Fibroblast of pulmonary artery (primary cell): ENCODE measurements at places on chromosomes 7 and 10.

DNA sequence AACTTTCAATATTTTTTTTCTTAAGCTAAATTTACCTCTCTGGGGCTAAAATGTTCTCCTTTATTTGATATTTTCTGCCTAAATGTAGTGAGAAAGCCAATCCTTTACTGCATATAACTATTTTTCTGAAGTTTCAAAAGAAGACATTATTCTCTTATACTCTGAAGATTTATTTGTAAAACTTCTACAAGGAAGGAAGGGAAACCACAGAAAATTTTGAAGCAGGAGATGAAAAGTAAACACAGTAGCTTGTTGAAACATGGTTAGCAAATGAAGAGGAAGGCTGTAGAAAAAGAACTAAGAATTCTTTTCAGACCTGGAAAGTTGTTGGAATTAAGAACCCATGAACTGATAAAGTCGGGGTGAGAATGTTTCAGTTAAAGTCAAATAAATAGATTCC is 330.3 kb downstream of the HGF start:
- no peak for DNase-seq

DNA sequence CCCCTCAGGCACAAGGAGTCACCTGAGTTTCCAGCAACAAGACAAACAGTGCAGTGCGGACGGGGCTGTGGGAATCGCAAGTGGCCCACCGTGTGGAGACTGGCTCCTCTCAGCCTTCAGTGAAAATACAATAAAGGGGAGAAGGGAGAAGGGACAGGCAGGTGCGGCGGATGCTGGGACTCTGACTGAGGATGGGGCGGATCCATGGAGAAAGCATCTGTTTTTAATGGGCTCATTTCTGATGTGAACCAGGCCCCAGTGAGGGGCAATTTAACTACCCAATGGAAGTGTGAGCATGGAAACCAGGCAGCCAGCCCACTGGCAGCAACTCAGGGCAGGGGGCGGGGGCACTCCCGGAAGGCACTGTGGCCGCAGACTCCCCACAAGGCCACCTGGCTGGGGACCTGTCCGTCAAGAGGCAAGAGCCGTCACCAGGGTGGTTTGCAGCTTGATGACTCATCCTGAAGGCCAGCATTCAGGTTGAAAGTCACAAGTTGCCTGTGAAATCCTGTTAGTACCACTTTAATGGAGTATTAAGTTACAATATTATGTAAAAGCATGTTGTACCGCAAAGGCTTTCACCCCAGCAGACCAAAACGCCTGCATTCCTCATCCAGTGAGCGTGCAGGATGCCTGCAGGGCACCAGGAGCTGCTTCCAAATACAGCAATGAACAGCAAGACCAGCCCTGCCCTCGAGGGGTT is 476.4 kb downstream of the PTPRN2 start:
- no peak for DNase-seq

DNA sequence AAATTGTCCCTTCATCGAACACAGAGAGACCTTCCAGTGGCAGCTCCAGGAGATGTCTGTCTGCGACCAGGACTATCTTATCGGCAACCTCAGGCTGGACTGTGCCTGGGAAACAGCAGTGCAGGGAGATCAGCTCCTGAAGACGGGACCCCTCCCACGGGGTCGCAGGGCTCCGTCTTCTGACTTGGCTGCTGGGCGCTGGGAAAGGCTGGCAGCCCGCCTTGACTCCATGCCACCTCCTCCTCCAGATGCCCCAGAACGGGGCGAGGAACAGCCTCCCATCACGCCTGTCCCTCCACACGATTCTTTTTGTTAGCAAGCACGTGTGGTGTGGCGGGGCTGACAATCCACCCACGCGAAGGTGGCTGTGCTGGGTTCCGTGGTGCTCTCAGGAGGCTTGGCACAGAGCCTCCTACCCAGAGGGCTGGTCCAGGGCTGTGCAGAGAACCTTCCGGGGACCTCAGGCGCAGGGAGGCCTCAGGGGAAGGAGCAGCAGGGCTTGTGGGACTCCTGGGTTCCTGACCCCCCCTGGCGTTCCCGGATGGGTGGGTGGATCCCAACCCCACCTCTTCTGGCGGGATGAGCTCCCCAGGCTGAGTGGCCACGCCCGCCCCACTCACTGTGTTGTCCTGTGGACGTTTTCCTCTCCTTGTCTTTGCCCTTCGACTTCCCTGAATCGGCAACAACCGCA is 47.6 kb upstream of the NKX6-2 start:
- DNase-seq, result no peak

DNA sequence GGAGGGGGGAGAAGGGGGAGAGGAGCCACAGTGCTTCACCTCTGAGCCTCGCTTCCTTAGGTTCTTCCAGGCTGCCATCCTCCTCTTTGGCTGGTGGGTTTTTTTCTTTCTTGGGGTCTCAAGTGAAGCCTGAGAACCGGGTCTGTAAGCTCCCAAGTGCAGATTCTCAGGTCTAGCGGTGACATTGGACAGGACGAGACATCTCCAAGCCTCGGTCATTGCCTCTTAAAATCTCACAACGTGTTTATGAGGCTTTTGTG is 817 bp upstream of the IL15RA start:
- DNase-seq, result no peak

GRCh38 chr10:53135213-53135896 is 362.8 kb upstream of the MBL2 start:
- no peak for DNase-seq

DNA sequence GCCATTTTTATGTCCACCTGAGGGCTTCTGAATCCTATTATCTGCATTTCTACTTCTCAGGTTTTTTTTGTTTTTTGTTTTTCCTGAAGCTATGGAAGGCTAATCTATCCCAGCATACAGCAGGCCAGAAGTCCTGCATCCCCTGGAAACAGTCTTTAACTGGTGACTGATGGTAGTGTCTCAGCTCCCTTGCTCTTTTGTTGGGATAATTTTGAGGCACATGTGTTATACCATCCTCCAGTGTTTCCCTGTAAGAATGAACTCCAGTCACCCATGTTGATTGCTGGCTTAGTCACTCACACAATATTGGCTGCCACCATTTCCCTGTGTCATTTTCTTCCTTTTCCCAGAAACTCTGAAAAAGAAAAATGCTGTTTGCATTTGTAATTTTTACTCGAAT is 1094.0 kb upstream of the LRRN3 start:
- DNase-seq, result no peak

DNA sequence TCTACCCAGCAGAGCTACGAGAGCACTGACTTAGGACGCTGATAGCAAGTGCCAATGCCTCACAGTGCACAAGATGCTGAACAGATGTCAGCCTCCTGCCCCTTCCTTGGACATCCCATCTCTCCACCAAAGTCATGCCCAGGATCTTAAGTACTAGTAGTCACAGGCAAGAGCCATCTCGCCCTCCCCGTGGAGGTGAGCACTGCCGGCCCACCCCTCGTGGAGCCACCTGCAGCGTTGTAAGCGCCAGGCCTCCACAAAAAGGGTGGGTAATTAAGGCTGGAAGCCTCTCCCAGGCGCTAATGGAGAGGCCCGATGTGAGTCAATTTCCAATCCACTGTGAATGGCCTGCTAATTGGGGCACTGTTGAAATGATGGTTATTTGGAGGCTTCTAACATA is 156.2 kb downstream of the GRID1 start:
- no peak for DNase-seq

DNA sequence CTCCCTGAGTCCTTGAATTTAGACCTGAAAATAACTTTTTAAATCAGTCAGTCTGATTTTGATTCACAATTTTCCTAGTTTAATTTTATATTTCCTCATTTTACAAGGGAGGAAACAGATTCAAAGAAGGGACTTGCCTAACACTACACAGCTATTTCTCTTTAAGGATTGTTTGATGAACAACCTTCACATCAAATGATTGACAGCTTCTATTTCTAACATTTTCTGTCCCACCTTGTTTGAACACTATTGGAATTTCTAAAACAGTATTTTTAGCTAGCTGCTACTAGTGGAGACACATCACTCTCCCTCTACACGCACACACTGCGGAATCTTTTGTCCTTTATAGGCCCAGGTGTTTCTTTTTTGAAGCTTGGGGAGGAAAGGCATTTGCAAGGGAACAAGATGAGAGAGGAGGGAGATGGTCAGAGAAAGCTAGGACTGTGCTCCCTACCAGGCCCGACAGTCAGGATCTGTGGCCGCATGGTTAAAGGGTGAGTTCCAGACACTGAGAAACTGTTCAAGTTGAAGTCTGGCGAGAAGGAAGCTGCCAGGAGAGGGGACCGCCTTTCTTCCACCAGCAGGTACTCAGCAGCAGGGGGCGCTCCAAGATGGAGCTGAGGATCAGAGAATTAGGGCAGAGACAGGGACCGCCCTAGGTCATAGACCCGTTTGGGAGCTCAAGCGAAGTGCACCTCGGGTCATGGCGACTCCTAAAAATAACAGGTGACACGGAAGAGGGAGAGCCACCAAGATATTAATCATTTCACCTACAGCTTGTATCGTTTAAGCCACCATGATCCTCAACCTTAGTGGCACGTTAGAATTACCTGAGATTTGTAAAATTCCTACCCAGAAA is 49.7 kb downstream of the DNAJC12 start:
- DNase-seq, result peak; percentile 28

- no peak for DNase-seq
These were observed 90.9 kb downstream of the NT5C2 start for GRCh38 chr10:103102195-103102594.

- peak; percentile 39 for DNase-seq
These were observed 25.2 kb upstream of the PLXDC2 start for GRCh38 chr10:19791032-19791431.

GRCh38 chr7:151251328-151251688 is 2.8 kb upstream of the SMARCD3 start:
- DNase-seq, result no peak

- no peak for DNase-seq
These were observed 3.0 kb downstream of the IKZF1 start for GRCh38 chr7:50307368-50308032.

DNA sequence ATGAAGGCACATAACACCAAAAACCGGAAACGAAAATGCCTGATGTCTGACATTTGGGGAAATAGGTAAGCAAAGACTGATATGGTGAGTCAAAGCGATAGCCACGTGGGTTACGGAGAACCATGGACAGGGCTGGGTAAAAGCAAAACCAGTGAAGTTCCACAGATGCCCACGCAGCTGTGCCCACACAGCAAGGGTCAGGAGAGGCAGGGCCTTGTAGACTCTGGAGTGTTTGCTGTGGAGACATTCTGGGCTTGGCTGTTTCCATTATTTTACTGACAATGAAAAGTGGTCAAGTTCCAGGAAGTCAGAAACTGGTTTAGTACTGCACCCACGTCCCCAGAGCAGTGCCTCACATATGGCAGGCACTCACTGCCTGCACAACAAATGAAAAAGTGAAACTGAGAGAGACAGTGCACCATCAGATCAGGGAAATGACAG is 148.7 kb downstream of the ZMYND11 start:
- DNase-seq, result no peak

DNA sequence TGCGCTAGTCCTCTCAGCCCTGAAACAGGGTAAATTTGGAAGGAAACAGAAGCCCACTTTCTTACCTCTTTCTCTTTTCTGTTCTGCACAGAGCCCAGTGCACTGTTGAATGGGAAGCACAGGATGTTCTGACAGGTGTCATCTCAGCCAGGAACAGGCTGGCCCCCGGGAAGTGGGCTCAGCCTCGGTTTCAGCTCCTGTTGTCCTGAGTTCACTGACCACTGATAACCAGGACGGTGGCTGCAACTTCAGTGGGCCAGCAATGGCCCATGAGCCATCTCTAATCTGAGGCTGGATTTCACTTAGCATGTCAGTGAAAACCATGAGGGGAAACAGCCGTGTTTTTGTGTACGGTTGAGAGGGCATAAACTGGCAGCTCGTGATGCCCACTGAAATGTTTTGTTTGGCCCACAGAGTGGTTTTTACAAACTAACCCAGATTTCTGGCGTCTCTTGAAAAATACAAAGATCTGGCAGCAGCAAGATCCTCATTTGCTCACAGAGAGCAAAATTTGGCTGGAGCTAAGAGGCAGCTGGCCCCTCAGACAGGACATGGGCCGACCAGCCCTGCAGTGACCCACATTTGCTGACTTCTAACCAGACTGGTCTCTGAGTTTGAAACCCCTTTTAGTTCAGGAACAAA is 455.9 kb downstream of the PAXIP1 start:
- DNase-seq, result no peak

DNA sequence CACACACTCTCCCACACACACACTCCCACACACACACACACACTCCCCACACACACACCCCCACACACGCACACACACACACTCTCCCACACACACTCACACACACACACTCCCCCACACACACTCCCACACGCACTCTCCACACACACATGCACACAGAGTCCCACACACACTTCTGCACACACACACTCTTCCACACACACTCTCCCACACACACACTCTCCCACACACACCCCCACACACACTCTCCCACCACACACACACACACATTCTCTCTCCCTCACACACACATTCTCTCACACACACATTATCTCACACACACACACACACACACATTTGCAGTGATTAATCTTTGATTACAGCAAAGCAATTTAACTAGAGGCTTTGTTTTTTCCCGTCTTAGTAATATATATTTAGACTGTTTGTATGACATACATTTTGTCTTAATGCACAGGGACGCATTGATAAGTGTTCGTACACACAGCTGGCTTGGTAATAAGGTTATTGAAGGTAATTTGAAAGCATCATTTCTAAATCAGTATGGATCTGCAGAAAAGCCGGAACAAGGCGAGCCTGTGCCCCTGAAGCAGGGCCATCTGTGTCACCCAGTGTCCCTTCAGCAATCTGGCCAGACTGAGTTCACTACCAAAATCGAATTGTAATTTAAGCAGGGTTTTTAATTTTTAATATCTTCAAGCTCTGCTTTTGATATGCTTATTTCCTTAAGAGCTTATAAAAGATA is 69.9 kb upstream of the SH2B2 start:
- peak; percentile 8 for DNase-seq

DNA sequence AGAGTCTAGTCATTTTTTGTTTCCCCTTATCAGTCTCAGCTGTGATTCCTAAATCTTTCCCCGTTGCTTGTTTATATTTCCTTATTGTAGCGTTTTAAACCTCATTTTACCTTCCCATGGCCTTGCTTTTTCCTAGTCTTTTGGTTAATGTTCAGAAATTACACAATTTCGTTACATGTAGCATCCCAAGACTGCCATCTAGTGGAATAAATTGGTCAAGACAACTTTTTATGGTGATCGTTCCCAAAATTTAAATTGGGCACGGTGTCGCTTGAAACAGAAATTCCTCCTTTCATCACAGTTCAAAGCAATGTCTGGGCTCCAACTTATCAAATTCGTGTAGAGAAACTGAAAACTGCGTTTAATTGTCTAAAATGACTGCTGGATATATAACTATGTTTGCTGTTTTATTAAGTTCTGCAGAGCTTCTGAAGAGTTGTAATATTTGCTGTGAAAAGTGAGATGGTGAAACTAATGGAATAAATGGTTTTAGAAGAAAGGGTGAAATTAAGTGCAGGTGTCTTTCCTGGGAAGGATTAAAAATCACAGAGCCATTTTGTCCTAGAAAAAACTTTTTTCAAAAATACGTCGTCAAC is 370.2 kb downstream of the PHF14 start:
- peak; percentile 63 for DNase-seq

DNA sequence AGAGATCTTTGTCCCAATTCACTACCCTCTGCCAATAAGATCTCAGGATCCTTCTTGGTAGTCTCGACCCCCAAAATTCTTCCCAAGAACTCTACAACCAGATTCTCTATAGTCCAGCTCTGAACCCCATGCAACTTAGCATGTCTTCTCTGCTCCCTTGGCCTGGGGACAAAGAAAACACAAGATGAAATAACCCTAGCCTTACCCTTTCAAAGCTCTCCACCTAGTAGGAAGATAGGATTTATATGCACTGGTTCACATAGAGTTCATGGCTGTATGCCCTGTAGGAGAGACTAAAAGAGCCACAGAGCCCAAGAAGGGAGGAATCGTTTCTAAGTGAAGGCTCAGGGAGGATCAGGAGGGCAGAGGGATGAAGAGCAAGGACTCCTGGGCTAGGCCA is 96.1 kb downstream of the PPP1R3C start:
- DNase-seq, result no peak

- DNase-seq, result no peak
These were observed 65.2 kb downstream of the LYZL1 start for GRCh38 chr10:29353887-29354561.
